Activated CD4-positive, alpha-beta T cell treated with anti-CD3 and anti-CD28 coated beads, Interleukin-2, amount 10 ng/mL, durations not matched to agents 7 days and 5 days (primary cell): ENCODE measurements at places on chromosomes 2 and 18. TPM values are rescaled to one million over a fixed set of nuclear protein-coding genes. Genes with fewer than 3 reads are reported as not detected.
A peak's percentile ranks its signal among the peaks of the same experiment; 100 is the strongest.

KCNG3 gene
- 0.12 TPM for total RNA-seq

DNA sequence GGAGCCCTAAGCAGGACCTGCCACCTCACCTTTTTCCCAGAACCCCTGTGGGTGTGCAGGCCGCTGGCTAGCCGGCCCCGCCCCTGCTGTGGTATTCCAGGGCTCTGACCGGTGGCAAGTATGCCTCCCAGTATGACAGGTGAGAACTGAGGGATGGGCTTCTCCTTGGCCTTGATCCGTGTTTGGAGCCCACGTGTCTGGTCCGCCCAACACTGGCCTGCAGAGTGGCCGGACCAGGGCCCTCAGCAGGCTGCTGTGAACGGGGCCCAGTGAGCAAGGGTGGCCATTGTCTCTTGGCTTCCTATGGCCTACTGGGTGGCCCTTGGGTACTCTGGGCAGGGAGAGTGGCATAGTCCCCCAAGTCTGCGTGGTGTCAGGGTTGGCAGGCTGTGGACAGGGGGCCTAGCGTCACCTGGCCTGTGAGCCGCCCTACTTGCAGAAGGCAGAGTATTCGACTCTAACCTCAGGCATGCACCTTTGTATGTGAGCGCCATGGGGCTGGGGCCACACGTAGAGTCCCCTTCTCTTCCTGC lies 1.8 kb downstream of the RNPEPL1 start:
- H3K27ac ChIP-seq: peak overlapping the region; percentile 50
- peak overlapping the region; percentile 79 for H3K4me3 ChIP-seq
- peaks cover 37% of the 10 kb centered on the region for H3K4me1 ChIP-seq
- H3K27me3 ChIP-seq: no peaks in the 10 kb centered on the region

DNA sequence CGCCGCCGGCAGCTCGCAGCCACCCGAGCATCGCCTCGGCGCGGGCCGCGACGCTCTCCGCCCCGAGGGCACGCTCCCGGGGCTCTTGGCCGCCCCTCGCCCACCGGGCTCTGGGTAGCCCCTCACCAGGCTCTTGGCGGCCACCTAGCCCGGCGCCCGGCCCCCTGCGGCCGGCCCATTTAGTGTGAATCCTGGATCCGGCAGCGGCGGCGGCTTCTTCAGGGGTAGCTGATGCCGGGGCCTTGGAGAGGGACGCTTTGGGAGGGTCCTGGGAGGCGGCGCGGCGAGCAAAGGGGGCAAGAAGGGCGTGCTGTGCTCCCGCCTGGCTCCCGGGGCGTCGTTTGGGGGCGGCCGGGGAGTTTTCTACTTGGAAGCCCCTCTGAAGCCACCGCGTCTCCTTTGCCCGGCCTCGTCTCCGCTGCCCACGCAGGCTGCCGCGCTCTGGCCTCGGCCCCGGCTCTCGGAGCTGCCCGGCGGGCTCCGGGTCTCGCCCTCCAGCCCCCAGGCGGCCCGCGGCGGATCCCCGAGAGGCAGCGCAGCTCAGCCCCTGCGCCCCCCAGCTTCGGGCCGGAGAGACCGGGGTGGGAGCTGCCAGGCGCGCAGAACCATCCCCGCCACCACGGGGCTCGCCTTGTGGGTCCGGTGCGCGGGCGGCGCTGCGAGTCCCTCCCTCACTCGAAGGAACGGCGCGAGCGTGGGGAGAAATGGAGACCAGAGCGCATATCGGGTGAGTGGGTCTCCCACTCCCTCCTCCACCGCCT lies 509 bp downstream of the PIEZO2 start:
- no peak overlapping the region for H3K27ac ChIP-seq
- H3K36me3 ChIP-seq: no peaks in the 10 kb centered on the region
- no peak for DNase-seq
- H3K27me3 ChIP-seq: peaks cover 50% of the 10 kb centered on the region
- no peaks in the 10 kb centered on the region for H3K4me1 ChIP-seq

SPP2 gene
- not detected for total RNA-seq

DNA sequence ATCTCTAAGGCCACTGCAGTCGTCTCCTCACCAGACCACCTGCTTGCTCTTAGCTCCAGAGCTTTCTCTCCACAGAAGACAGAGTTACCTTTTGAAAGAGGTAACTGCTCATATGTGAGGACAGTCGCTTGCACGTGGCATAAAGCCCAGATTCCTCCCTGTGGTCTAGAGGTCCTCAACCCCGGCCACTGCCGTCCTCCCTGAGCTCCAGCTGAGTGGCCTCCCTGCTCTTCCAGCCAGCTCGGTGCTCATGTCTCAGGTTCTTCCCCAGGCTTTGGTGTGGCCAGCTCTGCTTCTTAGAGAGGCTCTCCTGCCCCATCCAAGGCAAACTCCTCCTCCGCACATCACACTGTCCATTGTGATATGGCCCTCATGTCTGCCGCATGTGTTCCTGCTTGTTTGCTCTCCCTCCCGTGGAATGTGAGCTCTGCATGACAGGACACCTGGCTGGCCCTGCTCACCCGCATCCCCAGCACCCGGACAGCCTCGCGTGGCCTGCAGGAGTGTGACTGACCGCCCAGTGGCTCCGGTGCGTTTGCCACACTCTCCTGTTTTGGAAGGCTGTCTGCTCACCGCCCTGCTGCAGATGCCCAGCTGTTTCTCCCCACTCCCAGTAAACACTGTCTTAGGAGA lies 91.5 kb upstream of the LDLRAD4 start:
- peaks cover 25% of the 10 kb centered on the region for H3K36me3 ChIP-seq
- no peak for DNase-seq
- no peaks in the 10 kb centered on the region for H3K27me3 ChIP-seq
- no peak overlapping the region for H3K4me3 ChIP-seq

GREB1 gene
- 0.29 TPM for total RNA-seq

- no peaks in the 10 kb centered on the region for H3K4me1 ChIP-seq
- DNase-seq: no peak
- H3K27me3 ChIP-seq: peaks cover 9% of the 10 kb centered on the region
- no peak overlapping the region for H3K4me3 ChIP-seq
These were observed 41.1 kb upstream of the FAHD2A start for GRCh38 chr2:95361216-95361980.

IKZF2 gene
- 5.1 TPM for total RNA-seq

DNA sequence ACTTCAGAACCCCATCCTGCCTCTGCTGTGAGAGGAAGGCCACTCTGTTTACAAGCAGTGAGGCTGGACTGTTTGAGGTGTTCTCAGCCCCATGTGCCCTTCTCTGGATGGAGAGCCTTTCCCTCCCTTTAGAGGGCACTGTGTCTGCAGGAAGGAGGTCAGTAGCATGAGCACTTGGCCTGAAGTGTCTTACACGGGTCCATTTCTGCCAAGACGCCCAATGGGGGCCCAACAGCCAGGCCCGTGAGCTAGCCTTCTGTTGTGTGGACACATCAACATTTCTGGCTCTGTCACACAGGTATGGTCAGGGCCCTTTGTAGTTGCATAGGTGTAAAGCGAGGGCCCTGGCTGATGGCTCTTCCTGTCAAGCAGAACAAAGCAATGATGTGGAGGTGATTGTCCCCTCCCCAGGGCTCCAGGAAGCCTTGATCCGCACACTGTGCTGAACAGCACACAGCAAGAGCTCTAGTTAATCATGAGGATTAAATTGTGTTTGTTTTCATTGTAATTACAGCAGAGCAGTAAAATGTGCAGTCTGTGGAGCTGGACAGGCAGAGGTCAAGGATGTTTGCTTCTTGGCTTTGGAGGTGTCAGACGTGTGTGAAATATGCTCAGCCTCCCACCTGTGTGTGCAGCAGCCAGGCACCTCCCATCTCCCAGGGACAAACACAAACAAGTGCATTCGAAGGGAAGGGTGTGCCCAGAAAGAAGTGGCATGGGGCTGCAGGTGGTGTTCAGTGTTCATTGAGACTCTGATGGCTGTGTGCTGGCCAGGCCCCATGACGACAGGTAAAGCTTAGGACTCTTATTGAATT lies 132.1 kb downstream of the SH3RF3 start:
- no peak overlapping the region for H3K4me3 ChIP-seq
- H3K36me3 ChIP-seq: no peaks in the 10 kb centered on the region
- H3K27ac ChIP-seq: no peak overlapping the region
- no peaks in the 10 kb centered on the region for H3K4me1 ChIP-seq
- H3K27me3 ChIP-seq: no peaks in the 10 kb centered on the region
- DNase-seq: no peak

GRCh38 chr2:159518321-159519005 lies 97.9 kb downstream of the BAZ2B start:
- no peak for DNase-seq
- H3K36me3 ChIP-seq: peaks cover 2% of the 10 kb centered on the region
- peaks cover 16% of the 10 kb centered on the region for H3K4me1 ChIP-seq
- H3K4me3 ChIP-seq: no peak overlapping the region
- no peaks in the 10 kb centered on the region for H3K27me3 ChIP-seq

GRCh38 chr2:181363164-181363563 lies 94.0 kb upstream of the ITGA4 start:
- DNase-seq: no peak
- no peak overlapping the region for H3K4me3 ChIP-seq
- no peak overlapping the region for H3K27ac ChIP-seq
- H3K36me3 ChIP-seq: no peaks in the 10 kb centered on the region
- H3K4me1 ChIP-seq: peaks cover under 1% of the 10 kb centered on the region

RAB27B gene
- total RNA-seq: 5.2 TPM

LHCGR gene
- not detected for total RNA-seq

CXCR1 gene
- total RNA-seq: 0.99 TPM
